ENCODE measurements at places on chromosomes 16 and 17.
A peak's percentile ranks its signal among the peaks of the same experiment; 100 is the strongest.

DNA sequence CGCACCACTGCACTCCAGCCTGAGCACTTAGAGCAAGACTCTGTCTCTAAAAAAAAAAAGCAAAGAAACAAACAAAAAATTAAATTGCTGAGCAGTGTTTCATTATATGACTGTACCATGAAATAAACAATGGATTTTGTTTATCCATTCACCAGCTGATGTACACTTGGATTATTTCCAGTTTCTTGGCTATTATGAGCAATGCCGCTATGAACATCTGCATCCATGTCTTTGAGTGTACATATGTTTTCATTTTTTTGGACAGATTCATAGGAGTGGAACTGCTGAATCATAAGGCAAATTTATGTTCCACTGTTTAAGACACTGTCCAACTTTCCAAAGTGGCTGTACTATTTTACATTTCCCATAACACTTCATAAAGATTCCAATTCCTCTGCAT is 8.0 kb downstream of the RNF157 start:
- DNase-seq, result peak; percentile 98

GRCh38 chr17:16922386-16923096 is 49.4 kb downstream of the TNFRSF13B start:
- DNase-seq, result peak; percentile 8

DNA sequence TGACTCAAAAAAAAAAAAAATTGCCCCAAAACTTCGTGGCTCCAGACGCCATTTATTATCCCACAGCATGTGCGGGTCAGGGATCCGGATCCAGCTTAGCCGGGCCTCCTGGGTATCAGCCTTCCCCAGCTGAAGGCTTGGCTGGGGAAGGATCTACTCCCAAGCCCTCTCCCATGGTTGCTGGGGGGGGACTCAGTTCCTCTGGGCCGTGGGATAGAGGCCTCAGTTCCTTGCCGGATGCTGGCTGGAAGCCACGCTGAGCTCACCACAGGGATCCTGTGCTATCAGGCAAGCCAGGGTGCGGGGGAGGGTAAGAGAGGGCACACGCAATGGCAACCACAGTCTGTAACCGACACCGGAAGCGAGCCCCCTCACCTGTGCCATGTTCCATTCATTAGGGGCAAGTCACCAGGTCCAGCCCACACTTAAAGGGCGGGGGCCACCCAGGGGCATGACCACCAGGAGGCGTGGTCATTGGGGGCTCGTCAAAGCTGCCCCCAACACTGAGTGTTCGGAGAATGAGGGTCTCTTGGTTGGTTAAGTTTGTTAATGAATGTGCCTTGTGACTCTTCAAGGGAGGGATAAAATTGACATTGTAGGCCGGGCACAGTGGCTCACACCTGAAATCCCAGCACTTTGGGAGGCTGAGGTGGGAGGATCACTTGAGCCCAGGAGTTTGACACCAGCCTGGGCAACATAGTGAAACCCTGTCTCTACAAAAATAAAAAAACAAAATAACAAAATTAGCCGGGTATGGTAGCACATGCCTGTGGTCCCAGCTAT is 210.0 kb upstream of the GSE1 start:
- DNase-seq, result no peak

DNA sequence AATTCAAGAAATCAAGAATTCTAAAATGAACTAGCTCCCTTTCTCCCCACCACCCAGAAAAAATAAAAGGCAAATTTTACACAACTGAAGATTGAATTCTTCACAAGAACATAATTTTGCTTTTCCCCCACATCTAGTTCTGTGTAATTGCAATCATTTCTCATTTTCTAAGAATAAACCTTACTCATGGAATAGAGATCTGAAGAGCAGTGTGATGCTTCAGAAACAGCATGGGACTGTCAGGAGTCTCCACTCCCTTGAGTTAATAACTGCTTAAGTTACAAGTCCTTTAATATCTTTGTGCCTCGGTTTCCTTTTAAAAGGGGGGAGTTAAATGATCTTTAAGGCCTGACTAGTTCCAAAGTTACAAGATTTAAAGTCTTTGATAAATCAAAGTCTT is 53.7 kb downstream of the CACNG1 start:
- DNase-seq, result no peak

- no peak for DNase-seq
These were observed 159.2 kb downstream of the CYLD start for GRCh38 chr16:50901062-50901461.

DNA sequence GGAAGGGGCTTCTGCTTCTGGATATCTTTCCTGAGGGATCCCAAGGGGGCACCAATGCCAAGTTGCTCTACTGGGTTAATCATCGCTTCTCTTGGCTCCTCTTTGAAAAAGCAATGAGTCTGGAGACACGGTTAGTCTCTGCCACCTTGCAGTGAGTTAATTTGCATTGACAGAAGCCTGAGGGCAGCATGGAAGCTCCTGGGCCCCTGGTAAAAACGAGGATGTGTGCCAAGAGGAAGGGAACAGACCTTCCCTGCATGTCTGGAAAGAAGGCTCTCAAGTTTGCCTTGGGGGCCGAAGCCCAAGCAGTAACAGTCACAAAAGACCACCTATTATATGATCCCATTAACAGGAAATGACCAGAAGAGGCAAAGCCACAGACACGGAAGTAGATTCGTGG is 86.7 kb downstream of the IRX5 start:
- DNase-seq, result no peak

GRCh38 chr16:49179714-49180330 is 101.8 kb downstream of the CBLN1 start:
- no peak for DNase-seq

GRCh38 chr17:67456103-67456502 is 79.0 kb downstream of the PITPNC1 start:
- no peak for DNase-seq

- DNase-seq, result no peak
These were observed 3.5 kb downstream of the GNG13 start for GRCh38 chr16:797120-797420.

DNA sequence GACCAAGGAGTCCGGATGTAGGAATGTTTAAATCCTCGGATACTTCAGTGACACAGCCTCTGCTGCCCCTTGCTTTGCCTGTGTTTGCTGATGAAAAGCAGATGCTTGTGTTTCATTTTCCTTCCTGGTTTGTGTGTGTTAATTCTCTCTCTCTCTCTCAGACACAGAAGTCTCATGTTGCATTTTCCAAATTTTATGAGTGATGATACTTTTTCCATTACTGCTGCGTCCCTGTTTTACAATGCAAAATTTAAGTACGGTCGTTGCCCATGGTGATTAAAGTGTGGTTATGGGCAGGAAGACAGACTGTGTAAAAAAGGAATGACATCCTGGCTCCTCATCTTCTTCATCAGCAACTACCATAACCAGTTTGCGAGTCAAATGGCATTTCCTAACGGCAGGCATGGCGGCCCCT is 5.7 kb downstream of the RMI2 start:
- peak; percentile 66 for DNase-seq

GRCh38 chr16:31453255-31454204 is 5.8 kb upstream of the ARMC5 start:
- DNase-seq, result peak; percentile 25

DNA sequence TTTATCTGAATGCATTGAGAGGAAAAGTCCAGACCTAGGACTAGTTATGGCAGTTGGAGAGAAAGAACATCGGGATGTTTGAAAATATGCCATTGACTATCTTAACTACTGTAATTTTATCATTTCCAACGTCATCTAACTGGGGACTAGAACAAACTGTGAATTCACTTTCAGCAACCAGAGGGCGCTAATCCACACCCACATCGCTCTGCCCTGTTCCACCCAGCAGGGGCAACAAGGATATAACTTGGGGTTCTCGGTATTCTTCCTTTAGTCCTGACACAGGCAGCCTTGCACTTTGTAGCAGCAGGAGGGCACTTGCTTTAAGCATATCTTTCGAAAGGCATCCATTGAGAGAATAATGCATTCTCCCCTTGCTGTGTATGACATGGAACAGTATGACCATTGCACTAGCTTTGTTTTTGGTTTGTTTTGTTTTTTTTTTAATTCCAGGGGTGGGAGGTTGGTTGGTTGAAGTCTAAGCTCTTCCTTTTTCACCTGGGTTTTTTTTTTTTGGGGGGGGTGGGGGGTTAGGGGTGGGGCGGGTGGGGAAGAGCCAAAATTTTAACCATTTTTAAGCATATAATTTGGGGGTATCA is 31.5 kb downstream of the SIAH1 start:
- DNase-seq, result peak; percentile 70

GRCh38 chr17:9854255-9854654 is 28.5 kb downstream of the GLP2R start:
- DNase-seq, result no peak

GRCh38 chr16:63719926-63720325 is 1401.9 kb downstream of the CDH11 start:
- DNase-seq, result no peak

DNA sequence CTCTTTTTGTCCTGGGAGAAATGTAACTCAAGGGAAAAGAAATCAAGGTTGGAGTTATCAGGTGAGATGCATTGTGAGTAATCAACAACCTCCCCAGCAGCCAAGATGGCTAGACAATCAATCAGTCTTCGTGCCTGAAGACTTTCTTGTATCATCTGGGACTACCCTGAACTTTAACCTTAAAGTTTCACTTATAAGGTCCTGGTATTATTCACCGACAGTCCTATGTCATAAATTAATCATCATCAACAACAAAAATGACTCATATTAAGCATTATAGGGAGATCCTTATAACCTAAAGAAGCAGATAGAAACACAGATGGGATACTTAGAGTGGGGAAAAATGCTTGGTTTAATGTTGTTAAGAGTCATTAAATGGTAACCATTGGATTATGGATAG is 7.7 kb upstream of the TEKT3 start:
- DNase-seq, result peak; percentile 30

DNA sequence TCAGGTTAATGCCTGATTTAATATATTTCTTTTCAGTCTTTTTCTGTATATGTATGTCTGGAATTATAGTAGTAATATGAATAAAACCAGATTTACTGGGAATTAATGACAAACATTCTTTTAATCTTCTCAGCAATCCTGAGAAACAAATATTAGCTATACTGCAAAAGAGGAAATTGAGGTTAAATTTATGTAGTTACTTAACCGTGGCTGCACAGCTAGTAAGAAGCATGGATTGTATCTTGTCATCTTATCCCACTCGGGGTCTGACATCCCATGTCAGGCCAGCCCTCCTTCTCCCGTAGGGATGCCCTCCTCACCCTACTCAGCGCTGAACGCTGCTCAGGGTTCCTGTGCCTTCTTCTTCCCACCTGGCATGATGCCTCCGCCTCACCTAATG is 143.0 kb downstream of the FTO start:
- DNase-seq, result no peak

GRCh38 chr17:6683730-6684459 is 29.3 kb downstream of the SLC13A5 start:
- no peak for DNase-seq

GRCh38 chr17:58327363-58328194 is 1.0 kb downstream of the TSPOAP1 start:
- DNase-seq, result no peak

DNA sequence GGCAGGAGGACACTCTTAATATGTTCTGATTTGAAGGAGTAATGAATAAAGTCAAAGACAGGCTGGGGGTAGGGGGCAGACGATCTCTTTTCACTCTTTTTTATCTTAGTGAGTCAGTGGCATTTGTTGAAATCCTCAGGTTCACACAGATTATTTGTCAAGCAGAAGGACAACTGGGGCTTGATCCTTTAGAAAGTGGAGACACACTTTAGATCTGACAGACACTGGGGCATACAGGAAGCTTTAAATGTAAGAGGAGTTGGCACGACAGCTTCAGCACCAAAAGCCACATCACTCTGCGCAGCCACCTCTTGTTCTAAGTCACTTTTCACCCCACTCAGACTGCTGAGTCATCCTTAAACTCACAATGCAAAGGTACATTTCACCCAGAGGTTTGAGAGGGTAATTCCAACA is 121.5 kb downstream of the STXBP4 start:
- DNase-seq, result no peak

GRCh38 chr17:38550661-38551060 is 55.1 kb downstream of the SRCIN1 start:
- DNase-seq, result peak; percentile 13

DNA sequence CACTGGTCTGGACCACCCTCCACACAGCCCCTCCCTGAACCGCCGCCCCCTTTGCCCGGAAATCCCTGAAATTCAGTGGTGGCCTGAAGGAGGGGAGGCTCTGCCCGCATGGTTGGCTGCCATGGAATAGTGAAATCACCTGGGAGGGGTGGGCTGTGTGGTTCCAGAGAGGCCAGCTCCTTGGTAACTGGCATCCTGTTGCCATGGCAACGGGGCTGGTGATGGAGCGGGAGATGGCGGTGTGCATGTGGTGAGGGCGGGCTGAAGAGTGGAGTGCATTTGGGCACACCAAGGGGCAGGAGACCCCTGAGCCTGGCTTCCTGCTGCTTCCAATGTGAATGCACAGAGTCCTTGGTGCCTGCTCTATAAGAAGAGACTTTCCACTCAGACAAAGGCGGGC is 2.4 kb downstream of the EFNB3 start:
- no peak for DNase-seq

- peak; percentile 40 for DNase-seq
These were observed at the start of gene ITGAX for GRCh38 chr16:31354394-31355291. Gene ITGAX (plus strand): TSS chr16:31355176. CDS start chr16:31355255, 79 bp downstream.

GRCh38 chr17:14205992-14206461 is 30.6 kb downstream of the CDRT15 start:
- DNase-seq, result no peak

DNA sequence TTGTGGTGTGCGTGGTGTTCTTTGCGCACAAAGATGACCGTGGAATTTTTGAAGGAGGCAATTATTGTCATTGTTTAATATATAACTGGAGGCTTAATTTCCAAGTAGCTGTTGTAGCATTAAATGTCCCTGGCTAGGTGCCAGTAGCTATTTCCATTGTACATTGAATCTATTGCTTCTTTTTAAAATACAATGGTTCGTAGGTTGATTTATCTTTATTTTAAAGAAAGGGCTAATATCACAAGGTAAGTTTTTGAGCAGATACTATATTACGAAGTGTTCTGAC is 127.1 kb downstream of the RPTOR start:
- no peak for DNase-seq

DNA sequence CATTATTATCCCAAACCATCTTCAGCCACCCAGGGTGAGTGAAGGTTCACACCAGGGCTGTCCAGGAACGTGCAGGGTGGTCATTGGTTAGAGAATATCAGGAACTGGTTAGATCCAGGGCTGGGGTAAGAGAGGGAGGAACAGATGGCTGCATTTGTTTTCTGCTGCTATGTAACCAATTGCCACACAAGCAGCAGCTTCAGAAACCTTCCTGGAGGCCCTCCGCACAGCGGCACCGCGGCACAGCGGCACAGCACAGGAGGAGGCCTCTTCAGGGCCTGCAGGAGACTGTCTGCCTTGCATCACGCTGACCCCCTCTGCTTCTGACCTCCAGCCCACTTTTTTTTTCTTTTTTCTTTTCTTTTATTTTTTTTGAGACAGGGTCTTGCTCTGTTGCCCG is 86.1 kb downstream of the KCNJ12 start:
- no peak for DNase-seq

- DNase-seq, result no peak
These were observed 121.9 kb downstream of the CDYL2 start for GRCh38 chr16:80682421-80683070.
